ENCODE measurements at places on chromosomes 13 and 19.

GRCh38 chr13:57666131-57666953 is 34.8 kb downstream of the PCDH17 start:
- DNase-seq, result no peak

DNA sequence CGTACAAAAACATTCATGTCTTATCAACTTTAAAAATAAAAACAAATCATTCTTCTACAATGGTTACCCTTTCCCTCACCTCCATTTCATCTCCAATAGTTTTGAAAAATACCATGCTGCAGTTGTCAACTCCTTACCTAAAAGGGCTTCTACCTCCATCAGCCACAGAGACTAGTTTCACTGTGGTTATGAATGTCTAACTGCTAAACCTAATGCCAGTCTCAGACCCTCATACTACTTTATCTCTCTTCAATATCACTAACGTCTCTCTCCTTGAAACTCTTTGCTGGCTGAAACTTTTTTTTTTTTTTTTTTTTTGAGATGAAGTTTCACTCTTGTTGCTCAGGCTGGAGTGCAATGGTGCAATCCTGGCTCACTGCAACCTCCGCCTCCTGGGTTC is 27.1 kb downstream of the LNX2 start:
- DNase-seq, result no peak

GRCh38 chr13:63288576-63288975 is 1872.9 kb upstream of the PCDH20 start:
- no peak for DNase-seq

GRCh38 chr13:101305981-101306411 is 110.3 kb downstream of the NALCN start:
- no peak for DNase-seq

DNA sequence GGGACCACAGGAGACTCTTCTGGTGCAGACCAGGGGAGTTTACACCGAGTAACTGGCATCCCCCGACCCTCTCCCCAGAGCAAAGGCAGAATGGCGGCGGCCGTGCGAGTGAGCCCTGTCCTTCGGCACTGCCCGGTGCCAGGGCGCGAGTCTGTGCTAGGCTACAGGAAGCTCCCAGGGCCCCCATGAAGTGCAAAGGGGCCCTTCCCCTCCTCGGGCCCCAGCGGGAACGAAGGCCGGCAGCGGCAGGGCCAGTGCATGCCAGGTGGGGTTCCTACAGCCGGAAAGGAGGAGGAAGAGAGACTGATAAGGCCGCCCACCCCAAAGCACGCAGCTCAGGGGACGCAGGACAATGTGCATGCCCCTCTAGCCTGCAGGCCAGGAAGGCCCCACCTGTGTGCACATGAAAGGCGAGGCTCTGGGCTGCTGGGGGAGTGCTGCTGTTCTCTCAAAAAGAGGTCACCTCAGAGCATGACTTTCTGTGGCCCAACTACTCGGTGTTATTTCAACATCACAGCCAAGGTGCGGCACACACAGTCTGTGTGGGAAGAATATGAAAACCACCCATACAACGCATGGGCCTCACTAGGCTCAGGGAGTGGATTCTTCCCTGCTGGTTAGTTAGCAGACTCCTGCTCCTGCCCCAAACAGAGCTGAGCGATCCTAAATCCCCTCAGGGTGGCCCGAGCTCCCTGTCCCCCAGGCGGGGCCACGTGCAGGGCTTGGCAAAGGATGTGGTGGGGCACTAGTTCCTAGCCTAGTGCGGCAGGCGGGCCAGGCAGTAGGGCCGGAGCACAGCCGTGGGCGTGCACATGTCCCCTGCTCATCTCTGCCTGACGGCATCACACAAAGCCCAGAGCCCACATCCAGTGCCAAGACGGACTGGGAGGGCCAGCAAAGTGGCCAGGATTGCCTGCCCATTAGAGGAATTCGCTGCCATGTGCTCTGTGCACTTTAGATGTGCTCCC is 28.4 kb upstream of the TIMM44 start:
- no peak for DNase-seq

- no peak for DNase-seq
These were observed 225.2 kb downstream of the FOXO1 start for GRCh38 chr13:40440990-40441820.

- DNase-seq, result no peak
These were observed 1.1 kb downstream of the NAA16 start for GRCh38 chr13:41312176-41312500.

- no peak for DNase-seq
These were observed 89.0 kb upstream of the SLC7A1 start for GRCh38 chr13:29684441-29684840.

DNA sequence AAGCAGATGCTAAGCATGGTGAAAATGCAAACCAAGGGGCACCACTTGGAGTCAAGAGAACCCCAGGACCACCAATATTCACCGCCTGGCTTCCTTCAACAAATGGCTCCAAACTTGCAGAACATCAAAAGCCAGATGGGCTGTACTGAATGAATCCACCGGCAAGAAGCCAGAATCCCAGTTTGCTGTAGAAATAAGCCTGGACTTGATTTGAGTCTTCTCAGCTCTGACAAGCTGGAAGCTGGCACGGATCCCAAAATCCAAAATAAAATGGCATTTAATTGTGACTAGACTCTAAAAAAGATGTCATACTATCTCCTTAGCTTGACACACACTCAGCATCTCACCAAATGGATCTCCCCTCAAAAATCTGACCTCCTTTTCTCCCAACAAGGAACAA is 11.9 kb downstream of the EFNB2 start:
- no peak for DNase-seq

DNA sequence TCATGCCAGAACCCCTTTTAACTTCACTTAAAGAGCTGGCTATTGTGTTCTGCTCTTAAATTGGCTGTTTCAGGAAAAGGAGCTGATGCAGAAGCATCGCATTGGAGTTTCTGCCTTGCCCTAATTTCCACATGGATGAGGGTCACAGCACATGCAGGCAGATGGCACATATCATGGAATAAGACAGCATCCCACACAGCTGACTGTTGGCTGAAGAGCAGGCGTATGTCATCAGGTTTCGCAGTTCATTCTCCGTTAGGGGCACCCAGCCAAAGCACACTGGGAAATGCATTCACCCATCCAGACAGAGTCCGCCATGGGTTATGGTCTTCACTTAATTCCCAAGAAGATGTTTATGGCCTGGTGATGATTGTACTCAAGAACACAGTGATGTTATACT is 572.5 kb downstream of the LIG4 start:
- no peak for DNase-seq

- no peak for DNase-seq
These were observed 6.5 kb downstream of the SOX1 start for GRCh38 chr13:112073245-112074138.

DNA sequence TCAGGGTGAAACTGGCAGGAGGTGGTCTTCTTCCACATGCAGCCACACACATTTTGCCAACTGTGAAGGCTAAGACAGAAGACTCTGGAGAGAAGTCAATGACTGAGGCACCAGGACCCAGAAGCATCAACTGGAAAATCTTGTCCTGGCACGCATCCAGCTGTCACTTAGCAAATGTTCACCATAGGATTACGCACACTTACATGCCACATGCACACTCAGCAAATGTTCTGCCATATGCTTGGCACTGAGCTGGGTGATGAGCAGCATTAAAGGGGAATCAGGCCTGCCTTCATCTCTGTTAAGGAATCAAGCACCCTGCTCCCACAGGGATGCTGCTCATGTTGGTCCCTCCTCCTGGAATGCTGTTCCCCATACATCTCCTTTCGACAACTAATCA is 5.1 kb downstream of the ZNF599 start:
- DNase-seq, result no peak

DNA sequence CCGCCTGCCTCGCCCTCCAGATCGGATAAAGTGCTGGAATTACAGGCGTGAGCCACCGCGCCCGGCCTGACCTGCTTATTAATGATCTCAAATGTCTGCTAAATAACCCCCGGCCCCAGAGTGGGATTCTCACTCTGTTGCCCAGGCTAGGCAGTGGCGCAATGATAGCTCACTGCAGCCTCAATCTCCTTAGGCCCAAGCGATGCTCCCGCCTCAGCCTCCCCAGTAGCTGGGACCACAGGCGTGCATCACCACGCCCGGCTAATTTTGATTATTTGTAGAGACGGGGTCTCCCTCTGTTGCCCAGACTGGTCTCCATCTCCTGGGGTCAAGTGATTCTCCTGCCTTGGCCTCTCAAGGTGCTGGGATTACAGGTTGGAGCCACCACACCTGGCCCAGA is 626 bp upstream of the ATP5F1D start:
- no peak for DNase-seq

DNA sequence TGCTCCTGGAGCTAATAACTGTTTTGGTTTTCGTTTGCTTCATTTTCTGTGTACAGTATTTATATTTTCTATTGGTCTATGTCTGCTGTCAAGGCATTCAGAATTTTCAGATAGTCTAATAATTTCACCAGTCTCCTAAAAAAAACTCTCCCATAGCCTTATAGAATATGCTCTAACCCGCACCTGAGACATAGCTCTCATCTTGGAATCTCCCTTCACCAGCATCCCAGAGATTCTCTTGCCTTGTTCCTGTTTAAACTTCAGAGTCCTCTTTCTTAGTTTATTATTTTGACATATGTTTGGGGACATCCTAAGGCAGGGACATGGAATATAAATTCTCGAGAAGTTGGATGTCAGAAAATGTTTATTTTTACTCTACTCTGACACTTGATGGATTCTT is 58.3 kb upstream of the MED4 start:
- DNase-seq, result no peak

DNA sequence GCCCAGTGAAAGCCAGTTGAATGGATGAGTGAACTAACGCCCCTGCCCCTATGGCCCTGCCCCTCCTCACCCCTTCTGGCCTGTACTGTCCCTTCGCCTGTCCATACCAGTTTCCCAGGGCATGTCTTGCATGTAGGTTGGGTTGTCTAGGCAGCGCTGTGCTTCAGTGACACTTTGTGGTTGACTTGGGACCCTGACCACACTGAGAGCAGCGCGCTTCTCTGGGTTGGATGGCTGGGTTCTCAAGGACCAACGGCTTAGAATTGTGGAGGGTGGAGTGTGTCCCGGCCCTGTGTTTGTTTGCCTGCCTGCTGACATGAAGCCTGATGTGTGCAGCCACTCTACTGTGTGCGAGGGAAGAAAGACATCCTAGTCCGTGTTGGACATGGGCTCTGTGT is 15.8 kb downstream of the GATAD2A start:
- no peak for DNase-seq

GRCh38 chr19:38551450-38551813 is 66.3 kb downstream of the MAP4K1 start:
- DNase-seq, result no peak
